Endothelial cell (in vitro differentiated cells): ENCODE measurements at places on chromosomes 7 and 10.

DNA sequence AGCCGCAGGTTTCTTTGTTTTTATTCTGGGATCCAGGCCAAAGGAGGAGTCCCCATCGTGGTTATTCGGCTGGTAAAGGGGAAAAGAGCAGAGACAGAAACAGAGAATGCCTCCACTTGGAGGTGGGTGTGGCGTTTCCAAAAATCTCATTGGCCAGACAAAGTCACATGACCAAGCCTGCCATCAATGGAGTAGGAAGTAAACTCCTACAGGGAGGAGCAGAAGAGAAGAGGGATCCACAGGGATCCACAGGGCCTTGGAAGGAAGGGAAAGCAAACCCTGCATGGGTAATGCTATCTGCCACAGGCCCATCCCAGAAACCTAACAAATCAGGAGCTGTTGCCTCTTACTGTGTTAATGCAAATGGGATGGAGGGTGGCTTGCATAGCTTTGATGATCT lies 425.7 kb upstream of the GALNT17 start:
- no peak for DNase-seq

GRCh38 chr10:59885430-59886134 lies 20.8 kb downstream of the CCDC6 start:
- no peak for DNase-seq

GRCh38 chr10:86178401-86179152 lies 188.0 kb downstream of the GRID1 start:
- DNase-seq, result peak; percentile 61

- DNase-seq, result peak; percentile 7
These were observed 621.2 kb downstream of the SDK1 start for GRCh38 chr7:3922175-3922635.

GRCh38 chr10:64977915-64978314 lies 1456.7 kb downstream of the REEP3 start:
- no peak for DNase-seq

- no peak for DNase-seq
These were observed 21.4 kb downstream of the POT1 start for GRCh38 chr7:124908259-124908658.

- no peak for DNase-seq
These were observed 65.1 kb upstream of the ITGA8 start for GRCh38 chr10:15784662-15785300.

GRCh38 chr10:27717861-27718260 lies 27.8 kb downstream of the MKX start:
- DNase-seq, result no peak

DNA sequence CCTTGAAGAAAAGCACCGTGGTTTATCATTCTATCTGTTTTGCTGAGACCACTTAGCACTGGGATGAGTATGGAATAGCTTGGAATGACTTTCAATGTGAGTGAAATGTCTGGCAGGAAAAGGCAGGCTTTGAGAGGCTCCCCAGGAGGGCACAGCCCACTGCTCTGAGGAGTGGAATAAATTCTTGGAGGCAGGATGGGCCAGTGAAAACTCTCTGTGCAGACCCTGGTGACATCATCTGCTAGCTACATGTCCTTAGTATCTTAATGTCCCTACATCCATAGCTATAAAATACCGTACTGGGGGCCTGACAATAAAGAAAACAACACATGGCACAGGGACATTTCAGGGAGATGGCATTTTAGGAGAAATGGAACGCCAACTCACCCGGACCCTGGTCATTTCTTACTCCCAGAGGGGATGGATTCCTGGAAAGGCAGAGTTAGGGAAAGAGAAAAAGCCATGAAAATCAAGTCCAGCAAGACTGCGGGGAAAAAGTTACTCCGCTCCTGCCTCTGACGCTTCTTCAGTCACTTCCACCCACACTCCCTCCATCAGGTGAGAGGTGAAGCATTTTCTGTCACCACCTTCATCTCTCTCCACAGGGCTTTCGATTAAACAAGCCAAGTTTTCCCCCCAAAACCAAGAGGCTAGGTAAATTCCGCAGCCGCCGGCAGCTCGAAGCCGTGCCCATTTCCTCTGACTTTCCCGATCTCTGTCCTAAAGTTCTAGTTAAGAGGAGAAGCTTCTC lies 991 bp downstream of the ZNF239 start:
- no peak for DNase-seq

- DNase-seq, result no peak
These were observed 341.6 kb upstream of the MEOX2 start for GRCh38 chr7:16028103-16028502.

- DNase-seq, result no peak
These were observed 71.7 kb downstream of the RBAK start for GRCh38 chr7:5117095-5117970.

DNA sequence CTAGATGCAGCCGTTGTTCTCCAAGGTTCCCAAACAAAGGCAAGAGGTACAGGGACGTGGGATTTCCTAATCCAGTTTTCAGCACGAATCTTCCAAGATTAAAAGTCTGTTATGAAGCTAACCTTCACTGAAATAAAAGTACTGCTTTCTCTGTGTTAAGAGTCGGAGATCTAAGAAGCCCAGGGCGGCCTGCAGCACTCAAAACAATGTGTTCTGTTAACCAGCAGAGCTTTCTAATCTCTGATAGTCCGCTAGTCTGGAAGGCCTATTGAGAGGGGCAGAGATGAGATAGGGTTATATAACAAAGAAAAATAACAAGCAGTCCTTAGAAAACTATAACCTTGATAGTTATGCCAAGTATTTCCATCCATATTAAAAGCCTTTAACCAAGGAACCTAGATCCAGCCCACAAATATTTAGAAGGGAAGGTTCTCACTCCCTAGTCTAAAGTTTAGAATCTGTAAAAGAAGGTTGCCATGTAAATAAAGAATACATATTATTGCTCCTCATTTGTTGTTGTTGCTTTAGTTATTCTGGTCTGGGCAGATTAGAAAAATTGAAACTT lies 106.3 kb upstream of the SVIL start:
- DNase-seq, result no peak

- DNase-seq, result no peak
These were observed 43.9 kb downstream of the PYROXD2 start for GRCh38 chr10:98370831-98371820.

GRCh38 chr10:50325449-50326171 lies 74.3 kb upstream of the ASAH2 start:
- DNase-seq, result no peak

GRCh38 chr7:149133028-149133710 lies 7.0 kb upstream of the ZNF425 start:
- DNase-seq, result no peak

- DNase-seq, result no peak
These were observed 16.8 kb downstream of the TRIM8 start for GRCh38 chr10:102660888-102661657.

DNA sequence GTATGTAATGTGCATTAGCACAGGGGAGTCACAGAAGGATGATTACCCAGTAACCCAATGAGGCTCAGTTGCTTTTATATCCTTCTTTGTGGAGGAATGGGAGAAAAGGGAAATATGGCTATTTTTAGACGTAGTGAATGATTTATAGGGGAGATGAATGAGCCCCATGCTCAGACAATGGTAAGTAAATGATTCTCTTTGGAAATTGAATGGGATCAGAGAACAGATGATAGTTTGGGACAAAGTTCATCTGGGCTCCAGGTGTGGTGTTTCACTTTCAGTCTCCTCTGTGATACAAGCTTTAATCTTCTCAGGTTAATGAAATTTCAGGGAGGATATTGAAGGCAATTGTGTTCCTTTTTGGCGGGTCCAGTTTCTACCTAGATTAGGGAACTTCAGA lies 63.0 kb upstream of the MPP7 start:
- DNase-seq, result no peak

GRCh38 chr10:10397906-10398305 lies 619.8 kb upstream of the CELF2 start:
- no peak for DNase-seq

- peak; percentile 76 for DNase-seq
These were observed 22.8 kb downstream of the C10orf105 start for GRCh38 chr10:71696628-71697326.

DNA sequence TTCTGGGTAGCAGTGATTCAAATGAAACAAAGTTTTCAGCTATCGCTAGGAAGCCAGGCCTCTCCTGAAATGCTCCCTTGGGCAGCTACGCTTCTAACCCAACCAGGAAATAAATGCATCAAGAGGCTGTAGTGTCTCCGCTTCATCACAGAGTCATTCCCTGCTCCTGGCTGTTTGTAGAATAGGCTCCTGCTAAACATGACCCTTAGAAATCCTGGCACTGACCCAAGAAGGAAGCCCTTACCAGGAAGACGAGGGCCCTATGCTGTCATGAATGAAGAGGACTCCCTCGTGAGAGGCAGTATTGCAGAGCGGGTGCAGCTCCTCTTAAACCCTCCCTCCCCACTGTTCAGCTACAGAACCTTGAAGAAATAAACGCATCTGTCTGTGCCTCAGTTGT lies 48.3 kb downstream of the NOD1 start:
- DNase-seq, result no peak

GRCh38 chr10:62305813-62306212 lies 37.2 kb upstream of the RTKN2 start:
- DNase-seq, result no peak

- no peak for DNase-seq
These were observed 4.5 kb upstream of the BLNK start for GRCh38 chr10:96275685-96276418.

DNA sequence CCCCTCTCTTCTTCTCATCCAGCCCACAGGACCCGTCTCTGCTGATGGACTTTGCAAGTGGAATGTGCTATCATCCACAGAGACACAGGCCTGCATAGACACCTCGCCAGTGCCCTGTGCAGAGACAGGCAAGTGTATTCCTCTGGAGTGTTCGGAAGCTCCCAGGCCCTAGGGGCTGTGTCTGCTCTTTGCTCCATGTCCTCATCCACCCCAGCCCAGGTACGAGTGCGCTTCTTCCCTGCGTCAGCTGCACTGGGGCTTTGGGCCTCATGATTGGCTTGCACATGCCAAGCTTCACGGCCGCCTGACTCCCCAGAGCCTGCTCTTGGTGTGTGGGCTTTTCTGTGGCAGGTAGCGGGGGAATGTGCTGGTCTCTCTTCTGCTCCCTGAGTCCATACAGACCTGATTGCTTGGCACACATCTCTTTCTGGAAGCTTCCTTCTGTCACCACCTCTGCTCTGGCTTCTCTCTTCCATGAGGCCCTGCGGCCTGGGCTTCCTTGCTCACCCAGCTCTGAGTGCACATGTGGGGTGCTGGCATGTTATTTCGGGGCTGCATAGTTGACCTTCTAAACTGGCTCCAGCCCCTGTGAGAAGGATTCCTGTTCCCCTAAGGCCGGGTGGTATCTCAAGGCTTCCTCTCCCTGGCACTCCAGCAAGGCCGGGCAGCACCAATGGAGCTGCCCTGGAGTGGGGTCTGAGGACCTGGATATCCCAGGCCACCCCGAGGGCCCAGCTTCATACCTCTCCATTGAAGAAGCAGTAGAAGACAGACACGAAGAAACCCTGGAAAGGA lies 27.8 kb downstream of the CRHR2 start:
- no peak for DNase-seq

GRCh38 chr10:97738616-97739015 lies 1.7 kb downstream of the ZFYVE27 start:
- DNase-seq, result no peak

DNA sequence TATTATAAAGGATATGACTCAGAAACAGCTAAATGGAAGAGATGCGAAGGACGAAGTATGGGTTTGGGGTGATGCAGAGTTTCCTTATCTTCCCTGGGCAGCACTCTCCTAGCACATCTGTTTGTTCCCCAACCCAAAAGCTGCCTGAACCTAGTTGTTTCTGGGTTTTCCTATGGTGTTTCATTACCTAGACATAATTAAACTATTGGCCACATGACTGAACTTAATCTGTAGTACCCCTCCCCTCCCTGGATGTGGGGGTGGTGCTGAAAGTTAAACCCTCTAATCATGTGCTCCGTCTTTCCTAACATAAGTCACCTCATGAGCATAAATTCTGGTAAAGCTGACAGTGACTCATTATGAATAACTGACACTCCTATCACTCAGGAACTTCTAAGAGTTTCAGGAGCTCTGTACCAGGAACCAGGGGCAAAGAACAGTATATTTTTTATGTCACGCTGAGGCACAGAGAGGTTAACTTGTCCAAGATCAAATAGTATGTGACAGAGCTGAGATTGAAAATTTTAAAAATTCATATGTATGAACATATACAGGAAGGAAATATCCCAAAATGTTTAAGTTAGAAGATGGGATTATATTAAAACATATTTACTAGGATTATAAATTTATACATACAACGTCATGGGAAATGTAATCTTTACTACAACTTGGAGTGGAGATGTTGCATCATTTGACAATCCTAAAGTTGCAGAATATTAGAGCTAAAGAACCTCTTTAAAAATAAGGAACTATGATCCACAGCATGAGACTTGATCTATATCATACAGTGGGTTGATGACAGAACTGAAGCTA lies 4.8 kb downstream of the STRIP2 start:
- no peak for DNase-seq

- DNase-seq, result peak; percentile 79
These were observed 17.6 kb downstream of the DNAJB12 start for GRCh38 chr10:72337039-72337629.

- no peak for DNase-seq
These were observed 57.7 kb upstream of the KLF14 start for GRCh38 chr7:130791746-130792145.

DNA sequence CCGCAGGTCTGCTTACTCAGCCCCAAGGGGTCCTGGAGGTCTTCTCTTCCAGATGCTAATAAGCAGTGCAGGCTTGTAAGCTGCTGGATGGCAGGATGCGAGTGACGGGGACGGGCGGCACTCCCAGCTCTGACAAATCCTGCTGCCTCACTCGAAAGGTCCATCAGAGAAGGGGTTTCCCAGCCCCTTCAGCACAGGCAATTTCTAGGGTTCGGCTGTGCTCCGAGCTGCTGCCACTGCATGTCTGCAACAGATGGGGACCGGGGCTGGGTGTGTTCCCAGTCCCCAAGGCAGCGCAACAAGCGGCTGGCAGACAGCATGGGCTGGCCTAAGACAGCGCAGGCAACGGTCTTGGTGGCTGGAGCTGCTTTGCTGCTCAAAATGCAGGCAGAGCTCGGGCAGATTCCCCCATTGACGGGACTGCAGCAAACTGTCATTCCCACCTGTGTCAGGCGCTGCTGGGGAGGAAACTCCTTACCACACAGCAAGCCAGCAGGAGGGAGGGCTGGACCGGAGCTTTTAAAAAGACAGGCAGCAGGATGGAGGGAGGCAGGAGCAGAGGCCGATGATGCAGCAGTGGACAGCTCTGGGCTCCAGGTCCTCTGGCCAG lies 62.4 kb downstream of the PRKAG2 start:
- DNase-seq, result no peak

DNA sequence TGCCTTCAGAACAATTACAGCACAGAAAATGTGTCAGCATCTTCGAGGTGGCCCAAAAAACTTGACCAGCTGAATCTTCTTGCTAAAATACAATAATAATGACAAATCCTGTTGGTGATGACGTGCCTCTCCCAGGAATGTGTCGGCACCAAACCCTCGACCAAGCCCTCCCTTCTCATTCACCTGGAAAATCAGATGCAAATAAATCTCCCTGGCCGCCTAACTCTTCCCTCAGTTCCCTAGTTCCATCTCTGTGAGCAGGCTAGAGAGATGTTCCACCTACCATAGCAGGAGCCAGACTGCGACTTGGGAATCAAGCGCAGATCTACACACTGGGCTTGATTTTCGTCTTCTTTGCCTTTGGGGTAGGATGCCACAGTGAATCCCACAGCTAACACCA lies 4.1 kb downstream of the PRSS1 start:
- no peak for DNase-seq

- DNase-seq, result no peak
These were observed 160.4 kb downstream of the HDAC9 start for GRCh38 chr7:18655912-18656311.

GRCh38 chr7:78191475-78192079 lies 393.0 kb downstream of the PHTF2 start:
- no peak for DNase-seq
